NB4 (cell line): ENCODE measurements at places on chromosomes 7 and 10.

DNA sequence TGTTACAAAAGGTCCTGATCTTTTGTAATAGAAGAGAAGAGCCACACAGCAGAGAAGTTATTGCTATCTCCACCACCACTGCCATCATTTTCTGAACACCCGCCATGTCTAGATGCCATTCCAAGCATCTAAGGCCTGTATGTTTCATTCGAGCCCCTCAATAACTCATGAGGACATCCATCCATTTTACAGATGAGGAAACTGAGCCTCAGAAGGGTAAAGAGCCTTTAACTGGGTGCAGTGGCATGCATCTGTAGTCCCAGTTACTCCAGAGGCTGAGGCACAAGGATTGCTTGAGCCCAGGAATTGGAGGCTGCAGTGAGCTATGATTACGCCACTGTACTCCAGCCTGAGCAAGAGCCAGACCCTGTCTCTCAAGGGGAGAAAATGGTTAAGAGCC lies 39.3 kb downstream of the UBE2H start:
- no peak for DNase-seq

DNA sequence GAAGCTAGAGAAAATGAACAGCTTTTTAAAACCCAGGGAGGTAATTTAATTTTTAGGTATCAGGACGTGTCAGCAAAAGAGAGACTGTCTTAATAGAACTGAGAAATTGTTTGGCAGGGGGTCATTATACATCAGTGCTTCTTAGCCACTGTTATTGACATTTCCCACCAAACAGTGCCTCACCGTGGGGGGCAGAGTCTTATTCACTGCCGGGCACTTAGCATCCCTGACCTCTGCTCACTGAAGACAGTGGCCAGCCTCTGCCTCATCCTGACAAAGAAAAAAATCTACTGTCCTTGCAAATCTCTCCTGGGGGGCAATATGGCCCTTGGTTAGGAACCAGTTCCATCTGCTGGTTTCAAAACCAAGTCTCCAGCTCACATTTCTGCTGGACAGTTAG lies 14.2 kb upstream of the MKI67 start:
- no peak for DNase-seq

- no peak for DNase-seq
Measured at GRCh38 chr10:13016426-13016825, 14.9 kb upstream of the CCDC3 start.

DNA sequence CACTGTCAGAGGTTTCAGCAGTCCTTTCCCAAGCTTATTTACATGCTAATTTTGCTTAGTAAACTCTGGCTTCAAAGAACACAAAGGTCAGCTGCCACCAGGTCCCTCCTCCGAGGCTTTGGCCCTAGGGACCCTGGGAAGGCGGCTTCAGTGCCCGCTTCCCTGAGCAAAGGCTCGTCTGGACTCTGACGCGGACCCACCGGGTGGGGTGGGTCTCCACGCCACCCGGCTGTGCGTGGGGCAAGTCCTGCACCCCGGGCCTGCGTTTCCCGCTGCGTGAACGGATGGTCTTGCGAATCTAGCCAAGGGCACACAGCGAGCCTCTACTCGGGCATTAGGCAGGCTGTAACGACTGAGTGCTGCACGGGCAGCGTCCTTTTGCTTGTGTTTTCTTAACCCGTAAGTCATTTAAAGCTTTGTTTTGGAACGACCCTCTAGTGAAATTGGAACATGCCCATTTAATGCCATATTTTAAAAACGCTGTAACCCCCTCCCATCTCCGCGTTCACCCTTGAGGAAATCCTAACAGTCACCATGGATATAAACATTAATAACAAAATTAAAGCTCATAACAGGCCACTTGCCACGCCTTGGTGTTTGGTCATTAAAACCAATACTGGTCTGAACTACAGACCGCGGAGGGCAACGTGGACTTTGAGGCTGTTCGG lies 828 bp downstream of the BNIP3 start:
- peak; percentile 58 for DNase-seq

DNA sequence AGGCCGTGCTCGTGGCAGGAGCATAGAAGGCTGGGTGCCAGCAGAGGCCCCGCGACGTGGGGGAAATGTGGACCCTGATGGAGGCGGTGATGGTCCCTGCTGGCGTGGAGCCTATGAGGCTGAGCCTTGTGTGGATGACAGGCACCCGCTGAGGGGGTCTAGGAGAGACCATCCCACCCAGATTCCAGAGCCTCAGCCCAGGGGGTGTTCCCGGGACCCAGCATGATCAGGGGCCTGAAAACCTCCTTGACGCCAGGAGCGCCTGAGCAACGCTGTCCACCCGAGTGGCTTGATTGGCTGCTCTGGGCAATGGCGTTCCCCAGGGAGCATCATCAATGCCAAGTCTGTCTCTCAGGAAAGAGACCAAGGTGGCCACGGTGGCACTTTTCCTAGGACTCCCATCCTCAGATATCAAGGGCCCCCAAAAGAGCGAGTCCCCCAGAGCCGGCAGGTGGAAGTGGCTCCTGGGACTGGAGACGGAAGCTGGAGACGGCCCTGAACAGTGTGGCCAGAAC lies 61.1 kb downstream of the PWWP2B start:
- no peak for DNase-seq
